ENCODE measurements at places on chromosomes 5 and 9. TPM values are rescaled to one million over a fixed set of nuclear protein-coding genes. Genes with fewer than 3 reads are reported as not detected.

Gene INPP5E
- 23.6 TPM for total RNA-seq

Gene BAAT
- total RNA-seq: not detected

Gene ENG
- 113 TPM for total RNA-seq

DNA sequence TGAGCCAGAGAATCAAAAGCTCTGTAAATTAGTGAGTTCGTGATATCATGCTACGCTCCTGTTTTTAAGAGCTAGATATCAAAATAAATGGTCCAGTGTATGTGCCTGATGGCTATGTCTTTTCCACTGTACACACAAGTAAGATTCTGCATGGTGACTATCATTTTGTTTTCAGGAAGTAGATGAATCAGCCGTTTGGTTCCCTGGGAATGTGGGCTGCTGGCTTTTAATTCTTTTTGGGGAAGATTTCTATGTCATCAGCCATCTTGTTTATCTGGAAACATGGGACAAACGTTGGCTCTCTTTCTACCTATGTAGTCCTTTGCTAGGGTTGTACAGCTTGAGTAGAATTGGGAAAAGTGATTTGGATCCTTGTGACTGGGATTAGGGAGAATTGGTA, 126.7 kb downstream of the GRIA1 start:
- peaks cover 12% of the 10 kb centered on the region for H3K4me1 ChIP-seq
- DNase-seq: no peak
- H3K27me3 ChIP-seq: no peaks in the 10 kb centered on the region

DNA sequence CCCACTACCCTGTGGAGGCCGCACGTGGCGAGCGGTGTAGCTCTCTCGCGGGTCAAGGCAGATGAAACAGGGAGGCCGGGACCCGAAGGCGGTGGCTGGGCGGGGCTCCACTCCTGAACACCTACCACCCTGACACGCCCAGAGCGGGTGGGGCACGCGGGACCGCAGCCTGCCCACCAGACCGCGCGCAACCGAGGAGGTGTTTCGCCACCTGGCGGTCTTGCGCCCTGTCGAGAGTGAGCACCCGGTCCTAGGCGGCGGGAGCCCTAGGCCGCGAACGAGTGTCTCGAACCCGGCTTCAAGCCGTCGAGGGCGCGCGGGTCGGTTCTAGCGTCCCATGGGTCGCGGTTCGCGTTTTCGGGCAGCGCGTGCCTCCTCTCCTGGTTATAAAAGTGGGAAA, 2.2 kb upstream of the EXOSC3 start:
- no peak overlapping the region for H3K27ac ChIP-seq
- H3K36me3 ChIP-seq: peaks cover 12% of the 10 kb centered on the region
- peaks cover 17% of the 10 kb centered on the region for H3K4me1 ChIP-seq
- H3K27me3 ChIP-seq: no peaks in the 10 kb centered on the region
- no peak for DNase-seq

DNA sequence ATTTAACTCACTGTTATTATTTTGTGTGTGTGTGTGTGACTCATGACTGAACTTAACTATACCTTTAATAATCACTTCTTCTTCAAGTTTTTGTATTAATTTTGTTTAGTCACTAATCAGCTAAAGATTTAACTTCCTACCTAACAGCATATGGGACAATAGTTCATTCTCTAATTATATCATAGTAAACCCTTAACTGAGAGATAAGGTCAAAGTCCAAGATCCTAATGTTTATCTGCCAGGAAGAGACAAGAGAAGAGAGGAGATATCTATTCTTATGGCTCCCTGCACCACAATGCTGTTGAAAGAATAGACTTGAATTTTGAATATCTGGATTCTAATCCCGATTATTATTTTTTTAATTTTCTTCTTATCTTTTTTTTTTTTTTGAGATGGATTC, 28.1 kb downstream of the FREM1 start:
- H3K27ac ChIP-seq: no peak overlapping the region
- H3K27me3 ChIP-seq: no peaks in the 10 kb centered on the region
- no peaks in the 10 kb centered on the region for H3K4me1 ChIP-seq
- DNase-seq: no peak
- peaks cover 3% of the 10 kb centered on the region for H3K36me3 ChIP-seq

DNA sequence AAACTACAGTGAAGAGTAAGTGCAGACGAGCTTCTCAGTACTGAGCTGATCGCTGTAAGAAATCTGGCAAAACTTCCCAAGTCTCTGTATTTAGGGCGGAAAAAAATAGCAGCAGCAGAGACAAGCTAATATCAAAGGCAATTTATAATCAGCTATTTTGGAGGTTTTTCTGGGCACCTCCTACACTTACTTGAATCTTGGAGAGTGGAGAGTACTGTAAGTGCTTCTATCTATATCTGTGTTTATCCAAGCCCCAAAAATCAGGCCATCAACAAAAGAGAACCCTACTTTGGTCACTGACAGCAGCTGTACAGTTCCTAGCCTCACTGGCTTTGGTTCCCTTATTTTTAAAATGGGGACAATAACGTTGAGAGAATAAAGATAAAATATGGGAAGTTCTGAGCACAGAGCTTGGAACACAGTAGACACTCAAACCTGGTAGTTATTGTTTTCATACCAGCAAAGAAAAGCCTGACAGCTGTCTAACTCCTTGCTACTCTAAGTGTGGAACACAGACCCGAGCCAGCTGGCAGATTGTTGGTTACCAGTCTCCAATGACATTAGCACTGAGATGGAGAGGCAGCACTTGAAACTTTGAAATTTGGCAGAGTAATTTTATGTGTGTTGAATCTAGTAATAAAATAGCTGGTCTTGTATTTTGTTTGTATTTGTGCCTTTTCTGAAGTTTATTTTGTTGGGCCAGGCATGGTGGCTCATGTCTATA, 96.0 kb upstream of the SLC28A3 start:
- DNase-seq: no peak
- H3K27me3 ChIP-seq: peaks cover 2% of the 10 kb centered on the region
- no peaks in the 10 kb centered on the region for H3K36me3 ChIP-seq
- no peaks in the 10 kb centered on the region for H3K4me1 ChIP-seq
- H3K27ac ChIP-seq: no peak overlapping the region

- no peak overlapping the region for H3K4me3 ChIP-seq
- peaks cover 16% of the 10 kb centered on the region for H3K4me1 ChIP-seq
- peaks cover 2% of the 10 kb centered on the region for H3K27me3 ChIP-seq
- DNase-seq: no peak
- no peak overlapping the region for H3K27ac ChIP-seq
Measured at GRCh38 chr5:72138943-72139521, 31.8 kb downstream of the MAP1B start.

DNA sequence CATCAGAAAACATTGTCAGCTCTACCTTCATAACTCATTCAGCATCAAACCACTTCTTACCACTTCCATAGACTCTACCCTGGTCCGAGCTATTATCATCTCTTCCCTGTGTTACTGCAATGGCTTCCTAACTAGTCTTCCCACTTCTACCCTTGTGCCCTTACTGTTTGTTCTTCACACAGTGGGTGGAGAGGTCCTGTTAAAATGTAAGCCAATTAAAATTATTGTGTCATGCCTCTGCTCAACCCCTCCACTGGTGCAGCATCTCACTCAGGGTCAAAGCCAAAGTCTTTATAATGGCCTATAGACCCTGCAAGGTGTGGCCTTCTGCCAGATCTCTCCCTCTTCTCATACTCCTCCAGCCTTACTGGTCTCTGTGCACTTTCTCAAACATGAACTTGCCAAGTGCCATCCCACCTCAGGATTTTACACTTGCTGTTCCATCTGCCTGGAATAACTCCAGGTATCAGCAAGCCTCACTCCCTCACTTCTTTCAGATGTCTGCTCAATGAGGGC, 22.8 kb upstream of the ARAP3 start:
- peaks cover 10% of the 10 kb centered on the region for H3K4me1 ChIP-seq
- DNase-seq: no peak
- no peaks in the 10 kb centered on the region for H3K36me3 ChIP-seq
- H3K27ac ChIP-seq: no peak overlapping the region
- peaks cover 3% of the 10 kb centered on the region for H3K27me3 ChIP-seq

- H3K36me3 ChIP-seq: no peaks in the 10 kb centered on the region
- peaks cover 2% of the 10 kb centered on the region for H3K27me3 ChIP-seq
Measured at GRCh38 chr5:13536933-13537332, 407.6 kb downstream of the DNAH5 start.

GRCh38 chr5:116476897-116477537, 97.6 kb downstream of the SEMA6A start:
- no peak overlapping the region for H3K27ac ChIP-seq
- peaks cover 20% of the 10 kb centered on the region for H3K4me1 ChIP-seq
- H3K36me3 ChIP-seq: peaks cover 74% of the 10 kb centered on the region
- H3K4me3 ChIP-seq: peak overlapping the region; percentile 66

DNA sequence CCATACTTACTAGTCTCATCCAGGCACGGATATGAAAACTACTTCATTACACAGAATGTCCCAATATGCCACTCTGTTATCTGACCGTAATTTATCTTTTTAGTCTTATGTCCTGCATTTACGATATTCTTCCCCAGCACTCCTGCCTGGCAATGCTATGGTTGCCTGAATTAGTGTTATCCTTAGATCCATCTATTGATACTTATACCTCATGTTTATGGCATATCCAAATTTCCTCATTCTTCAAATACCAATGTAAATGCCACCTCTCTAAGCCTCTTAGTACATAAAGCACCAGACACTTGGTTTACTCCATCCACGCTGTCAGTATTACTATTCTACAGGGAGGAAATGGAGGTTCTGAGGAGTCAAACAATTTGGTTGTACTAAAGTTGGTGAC, 507.8 kb upstream of the NMUR2 start:
- H3K4me3 ChIP-seq: no peak overlapping the region
- H3K4me1 ChIP-seq: no peaks in the 10 kb centered on the region
- no peak for DNase-seq
- no peaks in the 10 kb centered on the region for H3K36me3 ChIP-seq

DNA sequence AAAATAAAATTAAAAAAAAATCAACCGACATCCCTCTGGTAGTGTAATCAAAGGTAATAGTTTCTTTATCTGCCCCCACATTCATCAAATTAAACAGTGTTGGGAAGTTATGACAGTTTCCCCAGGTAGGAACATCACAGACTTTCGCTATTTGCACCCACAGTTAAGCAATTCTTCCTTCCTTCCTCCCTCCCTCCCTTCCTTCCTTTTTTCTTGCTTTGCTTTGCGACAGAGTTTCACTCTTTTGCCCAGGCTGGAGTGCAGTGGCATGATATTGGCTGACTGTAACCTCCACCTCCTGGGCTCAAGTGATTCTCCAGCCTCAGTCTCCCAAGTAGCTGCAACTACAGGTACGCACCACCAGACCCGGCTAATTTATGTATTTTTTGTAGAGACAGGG, 10.8 kb upstream of the BICD2 start:
- no peaks in the 10 kb centered on the region for H3K36me3 ChIP-seq
- DNase-seq: no peak

DNA sequence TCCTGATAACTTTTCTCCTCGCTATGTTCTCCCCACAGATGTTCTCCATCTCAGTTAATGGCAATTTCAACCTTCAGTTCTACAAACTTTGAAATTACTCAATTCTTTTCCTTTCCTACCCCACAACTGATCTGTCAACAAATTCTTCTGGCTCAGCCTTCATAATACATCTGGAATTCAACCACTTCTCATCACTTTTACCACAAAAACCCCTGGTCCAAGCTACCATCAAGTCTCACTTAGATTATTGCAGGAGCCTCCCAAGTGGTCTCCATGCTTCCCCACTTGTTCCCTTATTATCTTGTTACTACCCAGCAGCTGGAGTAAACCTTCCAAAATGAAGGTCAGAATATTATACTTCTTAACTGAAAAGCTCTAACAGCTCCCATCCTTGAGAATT, 110.1 kb downstream of the FBN2 start:
- H3K4me1 ChIP-seq: peaks cover 2% of the 10 kb centered on the region
- peaks cover 3% of the 10 kb centered on the region for H3K36me3 ChIP-seq
- H3K27me3 ChIP-seq: no peaks in the 10 kb centered on the region
- no peak overlapping the region for H3K4me3 ChIP-seq
- no peak for DNase-seq

- peaks cover 3% of the 10 kb centered on the region for H3K27me3 ChIP-seq
- no peak for DNase-seq
- no peaks in the 10 kb centered on the region for H3K36me3 ChIP-seq
- no peaks in the 10 kb centered on the region for H3K4me1 ChIP-seq
- no peak overlapping the region for H3K27ac ChIP-seq
Measured at GRCh38 chr5:73188764-73189531, 16.0 kb downstream of the TMEM174 start.

DNA sequence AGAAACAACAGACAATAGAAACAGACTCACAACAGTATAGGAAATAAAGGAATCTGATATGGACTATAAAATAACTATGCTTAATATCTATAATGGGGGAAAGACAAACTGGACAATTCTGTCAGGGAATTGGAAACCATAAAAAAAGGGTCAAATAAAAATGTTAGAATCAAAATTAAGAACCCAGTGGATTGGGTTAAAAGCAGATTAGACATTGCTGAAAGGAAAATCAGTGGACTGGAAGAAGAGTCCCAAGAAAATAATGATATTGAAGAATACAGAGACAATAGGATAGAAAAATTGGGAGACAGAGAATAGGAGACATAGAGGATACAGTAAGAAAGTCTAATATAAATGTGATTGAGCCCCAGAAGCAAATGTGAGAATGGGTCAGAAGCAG, 199.2 kb downstream of the PBX3 start:
- no peak for DNase-seq
- no peaks in the 10 kb centered on the region for H3K27me3 ChIP-seq
- no peak overlapping the region for H3K27ac ChIP-seq
- no peaks in the 10 kb centered on the region for H3K4me1 ChIP-seq
- no peak overlapping the region for H3K4me3 ChIP-seq

GRCh38 chr9:89929673-89930480, 325.1 kb downstream of the GADD45G start:
- H3K27me3 ChIP-seq: peaks cover 7% of the 10 kb centered on the region
- peaks cover 75% of the 10 kb centered on the region for H3K4me1 ChIP-seq
- peak; percentile 38 for DNase-seq
- H3K36me3 ChIP-seq: peaks cover 3% of the 10 kb centered on the region
- H3K27ac ChIP-seq: peak overlapping the region; percentile 95
- H3K4me3 ChIP-seq: no peak overlapping the region

- H3K27me3 ChIP-seq: peaks cover 8% of the 10 kb centered on the region
- DNase-seq: no peak
- H3K36me3 ChIP-seq: no peaks in the 10 kb centered on the region
- H3K27ac ChIP-seq: no peak overlapping the region
- peaks cover 11% of the 10 kb centered on the region for H3K4me1 ChIP-seq
Measured at GRCh38 chr5:171648279-171649074, 137.1 kb upstream of the SMIM23 start.

DNA sequence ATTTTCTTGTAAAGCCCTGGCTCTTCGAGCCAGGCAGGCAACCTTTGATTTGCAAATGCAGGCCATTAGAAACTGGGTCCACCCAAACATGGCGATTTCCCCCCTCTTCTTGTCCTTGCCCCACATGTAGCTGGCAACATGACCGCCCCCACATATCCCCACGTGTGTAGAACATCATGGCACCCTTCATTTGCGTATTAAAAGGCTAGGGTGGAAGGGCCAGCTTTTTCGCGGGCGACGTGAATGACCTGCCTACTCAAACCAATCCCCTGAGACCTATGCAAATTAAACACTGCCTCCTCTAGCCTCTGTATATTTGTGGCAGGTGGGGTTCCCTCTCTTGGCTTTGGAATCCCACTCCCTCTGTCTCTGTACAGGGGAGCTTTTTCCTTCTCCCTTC, 107.0 kb upstream of the CLINT1 start:
- no peaks in the 10 kb centered on the region for H3K4me1 ChIP-seq
- no peak overlapping the region for H3K27ac ChIP-seq
- no peak for DNase-seq

Measured in endothelial cell (in vitro differentiated cells).